ENCODE measurements at places on chromosomes 7 and 10.

- DNase-seq: no peak
Observed at GRCh38 chr10:118590334-118590733, 5.1 kb downstream of the PRLHR start.

GRCh38 chr7:113831556-113831955, 87.3 kb downstream of the PPP1R3A start:
- no peak for DNase-seq

DNA sequence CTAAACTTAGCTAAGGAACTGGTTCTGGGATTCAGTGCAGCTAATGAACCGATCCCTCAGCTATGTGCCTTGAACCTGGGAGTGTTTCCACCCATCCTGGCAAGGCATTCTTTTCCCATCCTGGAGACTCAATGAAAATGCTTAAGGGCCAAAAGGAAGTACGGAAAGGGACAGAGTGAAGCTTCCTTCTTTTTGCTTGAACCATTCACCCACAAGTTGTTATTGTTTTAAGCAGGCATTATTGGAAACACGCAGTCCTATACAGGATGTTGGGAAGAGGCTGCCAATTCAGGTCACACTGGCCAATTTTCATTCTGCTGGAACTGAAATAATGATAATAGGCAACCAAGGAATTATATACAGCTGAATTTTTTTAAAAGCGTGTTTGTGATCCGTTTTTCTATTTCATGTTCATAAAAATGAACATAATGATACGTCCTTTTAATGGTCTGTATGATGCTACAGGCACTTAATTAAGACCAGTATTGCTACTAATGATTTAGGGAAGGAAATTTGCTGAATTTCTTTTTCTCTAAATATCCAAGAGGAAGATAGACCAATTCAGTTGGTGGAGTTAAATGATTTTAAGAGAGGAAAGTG, 57.8 kb upstream of the FZD1 start:
- no peak for DNase-seq

- DNase-seq: no peak
Observed at GRCh38 chr10:42939237-42939636, 137.6 kb upstream of the RET start.

DNA sequence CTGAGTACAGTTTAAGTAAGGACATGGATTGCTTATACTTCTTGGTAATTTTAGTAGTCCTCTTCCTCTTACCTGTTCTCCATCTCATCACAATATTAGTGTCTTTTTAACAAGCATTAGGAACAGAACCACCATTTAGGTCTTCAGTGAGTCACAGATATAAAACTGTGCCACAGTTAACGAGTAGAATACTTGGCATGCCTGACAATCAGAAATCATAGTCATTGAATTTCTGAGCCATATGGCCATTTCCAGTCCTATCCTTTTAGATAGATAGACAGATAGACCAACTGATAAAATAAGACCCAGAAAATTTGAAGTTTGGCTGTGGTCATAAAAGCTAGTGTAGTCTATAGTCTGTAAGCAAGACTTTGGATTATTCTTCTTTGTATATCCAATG, 71.1 kb downstream of the GBF1 start:
- no peak for DNase-seq

DNA sequence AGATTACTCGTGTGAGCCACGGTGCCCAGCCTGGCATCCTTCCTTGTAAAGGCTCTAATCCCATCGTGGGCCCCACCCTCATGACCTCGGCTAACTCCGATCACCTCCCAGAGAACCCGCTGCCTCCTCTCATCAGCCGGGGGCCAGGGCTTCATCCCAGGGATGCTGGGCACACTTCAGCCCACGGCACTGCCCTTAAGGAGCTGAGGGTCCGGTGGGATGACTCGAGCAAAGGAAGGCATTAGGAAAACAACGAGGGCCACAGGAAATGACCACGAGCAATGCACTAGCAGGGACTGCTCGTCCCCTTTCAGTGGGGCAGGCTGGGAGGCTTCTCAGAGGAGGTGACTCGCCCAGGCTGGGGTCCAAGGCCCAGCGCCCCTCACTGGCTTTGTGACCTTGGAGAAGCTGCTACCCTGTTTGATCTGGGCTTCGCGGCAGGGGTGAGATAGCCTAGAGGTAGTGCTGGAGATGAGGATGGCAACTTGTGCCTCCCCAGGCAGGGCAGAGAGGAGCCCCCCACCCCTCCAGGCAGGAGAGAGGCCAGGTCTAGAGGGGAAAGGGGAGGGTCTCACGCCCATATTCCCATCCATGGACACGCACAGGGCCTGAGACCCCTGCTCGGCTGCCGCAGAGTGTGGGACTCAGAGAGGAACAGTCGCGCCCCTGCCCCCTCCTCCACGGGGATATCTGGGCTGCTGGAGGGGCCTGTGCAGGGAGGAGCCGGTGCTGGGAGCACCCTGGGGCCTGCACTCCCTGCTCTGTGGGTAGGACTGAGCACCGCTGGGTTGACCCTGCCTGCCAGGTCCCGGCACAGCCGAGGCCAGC, 26.8 kb downstream of the ELFN1 start:
- DNase-seq: no peak

DNA sequence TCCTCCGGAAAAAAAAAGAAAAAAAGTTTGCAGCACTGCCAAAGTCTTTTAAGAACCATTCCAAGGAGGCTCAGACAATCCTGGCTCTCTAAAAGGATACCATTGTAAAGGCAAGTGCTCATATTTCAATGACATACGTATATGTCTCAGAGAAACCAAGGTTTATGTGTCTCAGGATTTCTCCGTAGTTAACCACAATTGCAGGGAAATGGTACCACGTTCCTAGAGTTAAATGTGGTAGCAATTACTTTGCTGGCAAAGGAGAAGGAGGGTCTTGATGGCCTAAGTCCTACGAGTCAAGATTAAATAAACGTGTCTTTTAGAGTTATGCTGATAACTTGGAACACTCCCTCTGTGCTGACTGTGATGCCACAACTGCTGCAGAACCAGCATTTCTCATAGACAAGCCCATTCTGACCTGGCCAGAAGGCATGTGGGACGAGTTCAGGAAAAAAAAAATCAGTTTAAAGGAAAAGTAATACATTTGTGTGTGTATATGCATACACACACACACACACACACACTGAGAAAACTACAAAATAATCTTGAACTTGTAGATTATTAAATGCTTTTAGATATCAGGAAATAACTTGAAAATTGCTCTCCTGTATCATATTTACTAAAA, 245.9 kb downstream of the FGFR2 start:
- no peak for DNase-seq

DNA sequence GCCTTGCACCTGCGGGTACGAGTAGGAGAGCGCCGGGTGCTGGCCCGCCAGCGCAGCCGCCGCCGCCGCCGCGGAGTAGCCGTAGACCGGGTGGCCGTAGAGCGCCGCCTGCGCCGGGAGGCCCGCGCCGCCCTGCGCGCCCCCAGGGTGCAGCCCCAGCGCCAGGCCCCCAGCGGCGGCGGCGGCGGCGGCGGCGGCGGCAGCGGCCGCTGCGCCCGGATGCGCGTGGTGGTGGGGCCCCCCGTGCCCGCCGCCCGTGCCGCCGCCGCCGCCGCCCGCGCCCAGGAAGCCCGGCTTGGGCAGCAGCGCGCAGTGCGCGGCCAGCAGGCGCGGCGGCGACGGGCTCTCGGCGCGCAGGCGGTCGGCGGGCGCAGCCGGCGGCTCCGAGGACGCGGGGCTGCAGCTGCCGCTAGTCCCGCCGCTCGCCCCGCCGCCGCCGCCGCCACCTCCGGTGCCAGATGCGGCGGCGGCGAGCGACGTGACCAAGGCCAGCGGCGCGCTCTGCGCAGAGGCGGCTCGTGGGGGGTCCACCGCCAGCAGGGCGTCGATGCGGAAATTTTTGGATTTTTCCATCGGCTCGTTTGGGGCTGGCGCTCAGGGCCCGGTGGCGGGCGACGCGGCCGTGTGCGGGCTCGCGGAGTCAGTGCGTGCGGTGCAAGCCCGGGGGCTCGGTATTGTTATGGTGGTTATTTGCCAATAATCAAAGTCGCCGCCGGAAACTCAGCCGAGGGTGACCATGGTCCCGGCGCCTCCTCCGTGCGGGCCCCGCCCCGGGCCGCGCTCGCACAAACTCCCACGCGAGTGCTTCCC, 480 bp downstream of the MNX1 start:
- DNase-seq: no peak

GRCh38 chr10:130489891-130490290, 353.7 kb downstream of the GLRX3 start:
- no peak for DNase-seq

GRCh38 chr7:4712281-4713182, 30.4 kb downstream of the FOXK1 start:
- peak; percentile 35 for DNase-seq

DNA sequence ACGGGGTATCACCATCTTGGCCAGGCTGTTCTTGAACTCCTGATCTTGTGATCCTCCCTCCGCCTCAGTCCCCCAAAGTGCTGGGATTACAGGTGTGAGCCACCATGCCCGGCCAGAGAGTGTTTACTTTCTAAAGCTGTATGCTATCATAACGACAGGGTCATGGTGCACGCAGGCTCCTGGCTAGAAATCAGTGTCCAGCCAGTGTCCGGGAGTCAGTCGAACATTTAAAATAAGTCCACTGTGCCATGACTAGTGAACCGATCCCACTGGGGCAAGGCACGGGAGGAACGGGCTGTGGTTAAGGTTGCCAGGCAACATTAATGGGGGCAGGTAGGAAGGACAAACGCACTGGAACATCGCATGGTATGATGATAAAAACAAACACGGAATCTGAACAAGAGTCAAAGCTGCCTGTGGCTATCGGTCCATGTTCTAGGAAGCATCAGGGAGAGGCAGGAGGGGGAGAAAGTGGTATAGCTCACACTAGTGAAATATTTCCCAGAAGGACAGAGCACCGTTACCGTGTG, 89.0 kb upstream of the SEPHS1 start:
- no peak for DNase-seq

DNA sequence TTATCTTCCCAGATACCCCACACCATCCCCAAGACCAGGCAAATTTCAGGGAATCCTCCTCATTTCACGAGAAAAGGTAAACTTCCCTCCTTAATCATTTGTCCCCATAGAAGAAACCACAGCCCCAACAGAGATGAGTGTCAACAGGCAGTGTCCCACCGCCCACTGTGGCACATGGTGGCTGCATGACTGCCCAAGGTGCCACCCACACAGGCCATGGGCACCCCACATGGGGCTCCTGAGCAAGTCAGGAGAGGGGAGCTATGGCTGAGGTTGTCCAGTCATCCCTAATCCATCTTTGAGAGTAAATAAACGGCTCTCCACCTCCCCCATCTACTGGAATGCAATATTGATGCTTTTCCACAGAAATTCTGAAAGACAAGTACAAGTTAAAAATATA, 44.1 kb downstream of the ANTXRL start:
- no peak for DNase-seq

- DNase-seq: no peak
Observed at GRCh38 chr10:76922666-76923065, 714.9 kb downstream of the KCNMA1 start.

DNA sequence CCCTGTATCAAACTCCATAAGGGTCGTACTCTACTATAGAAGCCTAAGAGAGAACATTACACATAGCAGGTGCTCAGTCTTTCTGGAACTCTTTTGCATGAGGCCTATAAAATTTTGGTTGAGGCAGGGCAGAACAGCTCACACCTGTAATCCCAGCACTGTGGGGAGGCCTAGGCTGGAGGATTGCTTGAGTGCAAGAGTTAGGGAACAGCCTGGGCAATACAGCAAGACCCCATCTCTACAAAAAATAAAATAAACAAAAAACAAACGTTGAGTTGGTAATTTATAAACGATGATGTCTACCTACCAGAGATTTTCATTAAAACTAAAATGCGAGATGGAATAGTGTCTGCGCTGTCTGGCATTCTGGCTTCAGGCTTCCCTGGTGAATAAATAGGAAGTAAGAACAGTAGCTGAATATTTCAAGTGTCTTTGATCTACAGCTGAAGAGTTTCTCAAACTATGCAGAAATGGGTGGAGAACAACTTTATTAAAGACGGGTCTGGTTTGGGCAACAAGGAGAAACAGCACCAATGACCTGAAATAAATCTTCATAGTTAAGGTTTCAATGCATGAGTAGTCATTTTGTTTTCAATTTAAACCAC, 774 bp downstream of the PON2 start:
- no peak for DNase-seq

DNA sequence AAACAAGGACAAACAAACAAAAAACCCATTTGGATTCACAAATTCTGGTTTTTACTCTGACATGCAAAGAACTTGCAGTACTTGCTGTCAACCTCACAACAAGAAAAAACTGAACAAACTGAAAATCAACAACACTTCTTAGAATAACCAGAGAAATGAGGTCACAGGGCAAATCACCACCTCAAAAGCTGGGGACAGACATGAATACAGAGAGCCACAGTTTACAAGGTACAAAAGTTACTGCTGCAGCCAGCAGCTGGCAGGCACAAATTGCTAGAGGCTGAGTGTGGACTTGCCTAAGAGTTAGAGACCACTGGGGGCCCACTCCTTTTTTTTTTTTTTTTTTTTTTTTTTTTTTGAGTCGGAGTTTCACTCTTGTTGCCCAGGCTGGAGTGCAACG, 15.0 kb upstream of the RNF32 start:
- DNase-seq: no peak

All from colonic mucosa (tissue), 4 donors.